ENCODE measurements at places on chromosomes 5 and 9.

- H3K27ac ChIP-seq, result no peak overlapping the region
- peak; percentile 58 for DNase-seq
- H3K36me3 ChIP-seq, result no peaks in the 10 kb centered on the region
- no peaks in the 10 kb centered on the region for H3K27me3 ChIP-seq
- H3K4me3 ChIP-seq, result no peak overlapping the region
Observed at GRCh38 chr5:34486160-34486848, 169.8 kb upstream of the RAI14 start.

DNA sequence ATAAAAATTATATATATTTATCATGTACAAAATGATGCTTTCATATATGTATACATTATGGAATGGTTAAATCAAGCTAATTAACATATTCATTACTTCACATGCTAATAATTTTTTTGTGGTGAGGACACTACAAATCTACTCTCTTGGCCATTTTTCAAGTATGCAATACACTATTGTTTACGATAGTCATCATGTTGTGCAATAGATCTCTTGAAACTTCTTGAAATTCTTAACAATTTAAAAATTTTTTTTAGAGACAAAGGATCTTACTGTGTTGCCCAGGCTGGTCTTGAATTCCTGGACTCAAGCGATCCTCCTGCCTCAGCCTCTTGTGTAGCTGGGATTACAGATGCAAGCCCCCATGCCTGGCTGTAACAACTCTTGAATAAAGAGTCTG is 45.2 kb upstream of the SHOC1 start:
- DNase-seq, result no peak
- H3K36me3 ChIP-seq, result no peaks in the 10 kb centered on the region
- H3K4me3 ChIP-seq, result no peak overlapping the region
- H3K27ac ChIP-seq, result no peak overlapping the region

DNA sequence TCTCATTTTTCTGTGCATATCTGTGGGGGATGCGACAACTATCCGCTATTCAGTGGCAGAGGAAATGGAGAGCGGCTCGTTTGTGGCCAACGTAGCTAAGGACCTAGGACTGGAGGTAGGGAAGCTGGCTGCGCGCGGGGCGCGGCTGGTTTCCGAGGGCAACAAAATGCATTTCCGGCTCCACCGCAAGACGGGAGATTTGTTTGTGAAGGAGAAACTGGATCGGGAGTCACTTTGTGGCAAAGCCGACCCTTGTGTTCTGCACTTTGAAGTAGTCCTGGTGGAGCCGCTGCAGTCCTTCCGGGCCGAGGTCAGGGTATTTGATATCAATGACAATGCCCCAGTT is 320 bp downstream of the PCDHB1 start:
- H3K4me3 ChIP-seq, result no peak overlapping the region
- DNase-seq, result no peak
- H3K27ac ChIP-seq, result no peak overlapping the region
- no peaks in the 10 kb centered on the region for H3K36me3 ChIP-seq
- H3K27me3 ChIP-seq, result peaks cover 4% of the 10 kb centered on the region

DNA sequence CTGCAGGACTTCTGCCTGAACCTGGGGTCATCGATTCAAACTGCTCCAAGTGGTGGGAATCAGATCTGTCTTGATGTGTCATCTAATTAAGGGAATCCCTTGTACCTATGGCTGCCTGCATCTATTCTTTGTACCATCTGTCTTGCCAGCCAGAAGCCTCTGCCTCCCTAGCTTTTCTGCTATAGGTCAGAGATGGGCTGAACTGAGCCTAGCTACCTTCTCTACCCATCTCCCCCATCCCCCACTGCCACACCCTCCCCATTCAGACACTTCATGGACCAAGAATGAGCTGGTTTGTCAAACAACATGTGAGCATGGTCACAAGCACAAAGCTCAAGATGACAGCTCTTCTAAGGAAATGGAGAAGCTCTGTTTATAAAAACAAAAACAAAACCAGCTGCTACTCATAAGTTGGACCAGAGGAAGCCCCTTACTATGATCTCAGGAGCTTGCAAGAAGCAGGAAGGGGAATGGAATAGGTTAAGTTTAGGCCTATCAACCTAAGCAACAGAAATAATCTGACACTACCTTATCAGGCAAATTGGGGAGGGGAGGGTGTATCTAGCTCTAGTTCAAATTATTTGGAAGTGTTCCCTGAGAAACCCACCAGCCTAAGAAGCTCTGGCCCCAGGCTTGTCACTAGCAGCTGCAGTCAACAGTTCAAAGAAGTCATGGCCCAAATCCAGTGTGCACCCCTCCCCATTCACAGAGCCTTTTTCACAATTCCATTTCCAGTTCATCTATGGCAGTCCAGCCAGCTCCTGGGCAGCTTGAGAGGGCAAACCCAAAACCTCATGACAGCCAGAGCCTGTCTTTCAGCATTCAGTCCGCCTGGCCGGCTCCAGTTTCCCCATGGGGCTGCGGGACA is 29.9 kb downstream of the SKP1 start:
- no peaks in the 10 kb centered on the region for H3K27me3 ChIP-seq
- peaks cover 58% of the 10 kb centered on the region for H3K36me3 ChIP-seq
- no peak for DNase-seq
- peak overlapping the region; percentile 41 for H3K27ac ChIP-seq

GRCh38 chr5:141623186-141623585 is 4.4 kb upstream of the DIAPH1 start:
- DNase-seq, result no peak
- peak overlapping the region; percentile 41 for H3K27ac ChIP-seq
- no peak overlapping the region for H3K4me3 ChIP-seq
- no peaks in the 10 kb centered on the region for H3K27me3 ChIP-seq
- no peaks in the 10 kb centered on the region for H3K4me1 ChIP-seq

DNA sequence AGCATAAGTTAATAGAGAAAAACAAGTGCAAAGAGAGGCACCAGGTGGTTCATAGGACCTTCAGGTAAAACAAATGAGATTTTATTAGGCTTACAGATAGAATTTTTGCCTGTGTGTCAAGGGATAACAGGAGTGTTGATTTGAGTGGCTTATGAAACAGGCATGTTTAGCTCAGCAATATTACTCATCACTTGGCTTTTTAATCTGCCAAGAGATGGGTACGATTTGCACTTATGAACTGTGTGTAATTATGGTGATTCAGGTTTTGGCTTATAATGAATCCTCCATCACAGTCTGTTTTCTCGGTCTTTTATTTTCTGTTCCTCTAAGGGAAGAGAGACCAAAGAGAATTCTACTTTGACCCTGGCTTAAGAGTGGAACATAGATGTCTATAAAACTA is 199.3 kb downstream of the DMRTA1 start:
- no peaks in the 10 kb centered on the region for H3K4me1 ChIP-seq
- H3K36me3 ChIP-seq, result no peaks in the 10 kb centered on the region
- H3K27me3 ChIP-seq, result no peaks in the 10 kb centered on the region
- H3K4me3 ChIP-seq, result no peak overlapping the region
- DNase-seq, result no peak

DNA sequence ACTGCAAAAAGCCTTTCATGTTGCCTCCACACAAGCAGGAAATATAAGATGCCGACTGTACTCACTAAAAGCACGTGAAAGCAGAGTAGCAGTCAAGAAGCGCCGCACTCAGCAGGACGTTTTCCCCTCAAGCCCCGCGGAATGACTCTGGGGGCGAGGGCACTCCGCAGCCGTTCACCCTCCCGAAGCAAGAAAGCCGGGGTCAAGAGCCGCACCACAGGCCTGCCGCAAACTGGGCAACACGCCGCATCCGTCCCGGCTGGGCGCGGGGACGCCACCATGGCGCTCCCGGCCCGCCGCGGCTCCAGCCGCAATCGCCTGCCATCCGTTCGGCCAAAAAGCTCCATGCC is 364 bp downstream of the RPS6 start:
- peaks cover 19% of the 10 kb centered on the region for H3K36me3 ChIP-seq
- H3K27ac ChIP-seq, result peak overlapping the region; percentile 84
- peaks cover 24% of the 10 kb centered on the region for H3K4me1 ChIP-seq
- peak overlapping the region; percentile 89 for H3K4me3 ChIP-seq
- H3K27me3 ChIP-seq, result no peaks in the 10 kb centered on the region

- no peaks in the 10 kb centered on the region for H3K4me1 ChIP-seq
- H3K27me3 ChIP-seq, result no peaks in the 10 kb centered on the region
Observed at GRCh38 chr5:107592515-107592914, 78.2 kb downstream of the EFNA5 start.

DNA sequence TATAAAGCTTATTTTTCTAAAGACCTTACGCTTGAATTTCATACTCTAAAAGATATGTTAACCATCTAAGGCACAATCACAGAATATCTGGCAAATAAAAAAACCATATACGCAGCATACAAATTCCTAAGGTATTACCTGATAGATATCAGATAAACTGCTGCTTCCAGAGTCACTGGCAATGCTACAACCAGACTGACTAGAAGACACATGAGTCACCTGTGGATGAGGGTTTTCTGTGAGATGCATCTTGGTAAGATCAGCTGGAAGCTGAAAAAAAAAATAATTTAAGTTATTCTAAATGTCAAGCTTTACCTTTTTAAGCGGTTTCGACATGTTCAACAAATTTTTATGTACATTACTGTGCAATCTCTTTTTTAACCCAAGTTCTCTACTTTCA is 113.8 kb downstream of the RAPGEF6 start:
- H3K4me1 ChIP-seq, result peaks cover 7% of the 10 kb centered on the region
- no peak overlapping the region for H3K4me3 ChIP-seq
- no peak for DNase-seq
- H3K36me3 ChIP-seq, result no peaks in the 10 kb centered on the region
- H3K27ac ChIP-seq, result no peak overlapping the region
- H3K27me3 ChIP-seq, result no peaks in the 10 kb centered on the region

GRCh38 chr5:73198833-73199592 is 26.0 kb downstream of the TMEM174 start:
- no peaks in the 10 kb centered on the region for H3K4me1 ChIP-seq
- no peak overlapping the region for H3K27ac ChIP-seq
- no peaks in the 10 kb centered on the region for H3K27me3 ChIP-seq
- H3K36me3 ChIP-seq, result no peaks in the 10 kb centered on the region

DNA sequence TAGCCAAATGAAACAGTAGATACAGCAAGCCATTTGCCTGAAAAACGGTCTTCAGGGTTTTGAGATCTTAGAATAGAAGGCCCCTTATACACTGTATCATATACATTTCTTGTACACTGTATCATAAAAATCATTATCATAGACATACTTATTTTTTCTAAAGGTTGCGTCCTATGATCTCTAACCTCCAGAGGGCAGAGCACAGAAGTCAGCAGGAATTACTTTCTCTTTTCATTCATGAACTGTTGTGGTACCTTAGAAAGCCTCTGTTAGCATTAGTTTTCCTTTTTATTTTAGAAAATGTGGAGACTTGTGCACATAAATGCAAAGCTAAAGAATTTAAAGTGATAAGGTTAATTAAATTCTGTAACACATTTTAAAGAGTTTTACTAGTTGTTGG is 115.4 kb downstream of the OXCT1 start:
- no peak overlapping the region for H3K27ac ChIP-seq
- no peak overlapping the region for H3K4me3 ChIP-seq
- no peaks in the 10 kb centered on the region for H3K27me3 ChIP-seq
- H3K36me3 ChIP-seq, result no peaks in the 10 kb centered on the region
- DNase-seq, result no peak

DNA sequence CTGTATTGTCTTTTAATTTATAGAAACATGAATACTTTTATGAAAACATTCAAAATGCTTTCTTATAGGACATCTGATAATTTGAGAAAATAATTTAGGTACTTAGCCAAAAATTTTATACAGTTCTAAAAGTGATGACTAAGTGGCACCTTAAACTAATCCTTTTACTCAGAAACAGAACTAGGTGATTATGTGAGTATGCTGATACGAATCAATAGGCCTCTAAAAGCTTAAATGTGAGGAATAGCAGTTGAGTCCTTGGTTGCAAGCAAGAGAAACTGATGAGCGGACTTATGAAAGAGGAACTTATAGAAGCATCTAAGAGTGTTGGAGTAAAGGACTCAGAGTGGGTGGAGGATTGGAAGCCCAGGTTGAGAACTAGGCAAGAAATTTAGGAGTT is 26.4 kb downstream of the ANXA1 start:
- no peak overlapping the region for H3K27ac ChIP-seq
- no peaks in the 10 kb centered on the region for H3K4me1 ChIP-seq
- DNase-seq, result no peak
- H3K36me3 ChIP-seq, result no peaks in the 10 kb centered on the region
- H3K27me3 ChIP-seq, result no peaks in the 10 kb centered on the region

DNA sequence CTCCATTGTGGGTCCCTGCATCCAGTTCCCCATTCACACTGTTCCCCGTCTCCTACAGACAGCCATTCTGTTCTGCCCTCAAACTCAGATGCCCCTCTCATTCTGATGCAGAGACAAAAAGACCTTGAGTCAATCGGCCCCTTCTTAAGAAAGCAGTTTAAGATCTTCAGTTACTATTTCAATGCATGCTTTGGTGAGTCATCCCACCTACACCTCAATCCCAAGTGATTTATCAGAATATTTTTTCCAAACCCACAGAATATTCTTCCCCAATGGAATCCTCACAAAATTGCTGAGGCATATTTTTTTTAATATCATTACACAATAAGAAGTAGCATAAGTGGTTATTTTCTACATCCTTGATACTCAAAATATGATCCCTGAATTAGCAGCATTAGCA is 92.4 kb upstream of the SLC1A1 start:
- DNase-seq, result no peak
- H3K36me3 ChIP-seq, result no peaks in the 10 kb centered on the region
- no peaks in the 10 kb centered on the region for H3K27me3 ChIP-seq
- no peak overlapping the region for H3K27ac ChIP-seq
- no peaks in the 10 kb centered on the region for H3K4me1 ChIP-seq

DNA sequence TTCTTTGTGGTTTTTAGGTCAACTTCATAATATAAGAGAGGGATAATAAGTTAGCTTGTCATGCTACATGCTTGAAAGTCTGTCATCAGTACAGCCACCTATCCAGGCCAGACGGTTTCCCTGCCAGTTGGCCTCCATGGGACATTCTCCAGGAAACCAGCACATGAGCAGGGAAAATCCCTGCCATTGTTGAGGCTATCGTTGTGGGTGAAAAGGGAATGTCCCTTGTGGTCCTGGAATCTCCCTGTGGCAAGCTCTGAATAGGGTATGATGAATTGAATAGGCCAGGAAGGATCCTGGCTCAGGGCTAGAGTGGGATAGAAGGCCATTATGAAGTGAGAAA is 12.3 kb downstream of the F2RL1 start:
- no peaks in the 10 kb centered on the region for H3K27me3 ChIP-seq
- H3K27ac ChIP-seq, result no peak overlapping the region
- no peak for DNase-seq
- H3K36me3 ChIP-seq, result no peaks in the 10 kb centered on the region

GRCh38 chr5:15821506-15821905 is 321.5 kb downstream of the FBXL7 start:
- DNase-seq, result no peak
- H3K27ac ChIP-seq, result no peak overlapping the region
- no peaks in the 10 kb centered on the region for H3K4me1 ChIP-seq
- no peaks in the 10 kb centered on the region for H3K36me3 ChIP-seq
- no peaks in the 10 kb centered on the region for H3K27me3 ChIP-seq

- H3K4me1 ChIP-seq, result no peaks in the 10 kb centered on the region
- H3K4me3 ChIP-seq, result no peak overlapping the region
- no peaks in the 10 kb centered on the region for H3K36me3 ChIP-seq
- H3K27ac ChIP-seq, result no peak overlapping the region
- no peaks in the 10 kb centered on the region for H3K27me3 ChIP-seq
- DNase-seq, result no peak
Observed at GRCh38 chr9:6355728-6356127, 27.6 kb downstream of the TPD52L3 start.

GRCh38 chr5:147466360-147466980 is 43.4 kb downstream of the DPYSL3 start:
- DNase-seq, result no peak
- no peaks in the 10 kb centered on the region for H3K36me3 ChIP-seq
- no peaks in the 10 kb centered on the region for H3K4me1 ChIP-seq
- H3K27ac ChIP-seq, result no peak overlapping the region
- H3K27me3 ChIP-seq, result no peaks in the 10 kb centered on the region
- H3K4me3 ChIP-seq, result no peak overlapping the region
